RPMI7951 (cell line): ENCODE measurements at places on chromosomes 1 and 21. TPM values are rescaled to one million over a fixed set of nuclear protein-coding genes. Genes with fewer than 3 reads are reported as not detected.

FMOD gene
- not detected in 2 replicates for total RNA-seq

CRYAA gene
- not detected in 2 replicates for total RNA-seq

ACKR1 gene
- total RNA-seq, result not detected in 2 replicates

LIX1L gene
- 29.7 and 31.3 TPM in 2 replicates for total RNA-seq

OR2M3 gene
- total RNA-seq, result not detected in 2 replicates

SLC9C2 gene
- not detected in 2 replicates for total RNA-seq

GJA8 gene
- 0.12 TPM in 1 of 2 replicates, not detected in the other for total RNA-seq

CHI3L2 gene
- total RNA-seq, result 2.6 and 5.5 TPM in 2 replicates

ACOT7 gene
- 142 and 174 TPM in 2 replicates for total RNA-seq

SAMD13 gene
- total RNA-seq, result 2.9 and 3.5 TPM in 2 replicates

S100A2 gene
- total RNA-seq, result 9.0 and 11.2 TPM in 2 replicates
